ENCODE measurements at places on chromosomes 4 and X. TPM values are rescaled to one million over a fixed set of nuclear protein-coding genes. Genes with fewer than 3 reads are reported as not detected.

- H3K36me3 ChIP-seq, result no peaks in the 10 kb centered on the region
- no peaks in the 10 kb centered on the region for H3K4me1 ChIP-seq
- H3K27me3 ChIP-seq, result no peaks in the 10 kb centered on the region
- H3K4me3 ChIP-seq, result no peak overlapping the region
- no peak overlapping the region for H3K27ac ChIP-seq
Observed at GRCh38 chr4:68655764-68656444, 14.5 kb downstream of the UGT2B15 start.

DNA sequence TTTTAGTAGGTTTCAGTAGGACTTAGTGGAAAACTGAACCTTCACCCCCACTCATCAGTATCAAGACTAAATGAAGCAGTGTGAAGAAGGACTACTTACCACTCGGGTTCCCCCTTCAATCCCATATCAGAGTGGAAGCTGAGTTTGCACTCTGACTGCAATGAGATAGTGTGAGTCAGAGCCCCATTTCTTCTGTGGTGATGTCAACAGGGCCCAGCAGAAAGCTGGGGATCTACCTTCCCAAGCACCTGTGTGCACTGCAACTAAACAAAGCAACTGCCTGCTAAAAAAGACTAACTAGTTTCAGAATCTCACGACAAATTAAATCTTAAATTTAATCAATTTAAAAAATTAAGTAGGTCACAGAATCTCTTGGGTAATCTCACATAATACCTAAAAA, 1837.0 kb upstream of the PCDH7 start:
- DNase-seq, result no peak
- H3K36me3 ChIP-seq, result no peaks in the 10 kb centered on the region
- no peaks in the 10 kb centered on the region for H3K27me3 ChIP-seq
- H3K4me3 ChIP-seq, result no peak overlapping the region
- H3K27ac ChIP-seq, result no peak overlapping the region

DNA sequence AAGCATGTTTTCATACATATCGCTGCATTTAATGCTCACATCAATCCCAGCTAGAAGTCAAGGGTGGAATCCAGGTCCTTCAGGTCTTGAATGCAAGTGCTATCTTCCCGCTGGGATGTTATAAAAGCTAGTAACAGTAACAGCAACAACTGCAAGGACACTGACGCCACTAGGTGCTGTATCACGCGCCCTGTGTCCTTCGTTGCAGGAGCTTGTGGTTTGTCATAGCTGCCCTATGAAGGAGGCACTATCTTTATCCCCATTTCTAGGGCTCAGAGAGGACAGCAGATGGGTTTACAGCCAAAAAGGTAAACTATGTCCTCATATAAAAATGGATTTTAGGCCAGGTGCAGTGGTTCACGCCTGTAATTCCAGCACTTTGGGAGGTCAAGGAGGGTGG, 202.9 kb downstream of the NSUN7 start:
- no peak for DNase-seq
- no peak overlapping the region for H3K27ac ChIP-seq
- no peaks in the 10 kb centered on the region for H3K4me1 ChIP-seq
- no peaks in the 10 kb centered on the region for H3K36me3 ChIP-seq
- H3K27me3 ChIP-seq, result no peaks in the 10 kb centered on the region

DNA sequence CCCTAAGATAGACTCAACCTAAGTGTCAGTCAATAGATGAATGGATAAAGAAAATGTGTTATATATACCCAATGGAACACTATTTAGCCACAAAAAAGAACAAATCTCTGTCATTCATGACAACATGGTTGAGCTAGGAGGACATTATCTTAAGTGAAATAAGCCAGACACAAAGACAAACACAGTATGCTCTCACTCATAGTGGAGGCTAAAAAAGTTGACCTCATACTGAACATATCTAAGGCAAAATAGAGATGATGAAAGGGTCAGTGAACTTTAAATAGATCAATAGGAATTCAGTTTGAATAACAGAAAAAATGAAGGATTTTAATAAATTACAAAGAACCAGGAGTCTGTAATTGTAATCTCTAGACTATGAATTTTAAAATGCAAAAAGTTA, 106.5 kb downstream of the SOWAHB start:
- no peak overlapping the region for H3K4me3 ChIP-seq
- DNase-seq, result no peak
- no peak overlapping the region for H3K27ac ChIP-seq
- H3K36me3 ChIP-seq, result no peaks in the 10 kb centered on the region

DNA sequence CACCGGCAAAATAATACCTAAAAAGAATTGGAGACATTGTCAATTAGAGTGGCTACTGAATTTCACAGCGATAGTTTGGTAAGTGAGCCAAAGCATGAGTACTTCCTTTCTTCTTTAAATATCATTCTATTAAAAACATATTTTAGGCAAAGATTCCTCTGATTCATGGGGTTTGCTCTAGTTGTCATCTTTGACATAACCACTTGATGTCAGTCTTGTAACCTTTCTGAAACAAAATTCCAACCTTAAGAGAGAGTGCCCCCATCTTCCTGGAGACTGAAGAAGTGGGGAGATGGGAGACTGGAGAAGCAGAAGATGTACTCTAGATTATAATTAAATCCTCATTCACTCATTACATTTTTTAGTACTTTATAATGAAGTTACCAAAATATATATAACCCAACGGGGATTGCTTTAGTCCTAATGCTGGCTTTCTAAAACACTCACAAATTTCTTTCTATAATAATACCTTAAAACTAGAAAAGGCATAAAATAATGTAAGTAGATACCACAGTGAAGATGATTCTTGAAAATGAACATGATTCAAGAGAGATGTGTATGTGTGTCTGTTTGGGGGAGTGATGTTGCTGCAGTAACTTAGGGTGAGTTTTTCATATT, 96.4 kb downstream of the EMCN start:
- H3K36me3 ChIP-seq, result no peaks in the 10 kb centered on the region
- H3K27ac ChIP-seq, result no peak overlapping the region
- H3K27me3 ChIP-seq, result no peaks in the 10 kb centered on the region
- peaks cover 5% of the 10 kb centered on the region for H3K4me1 ChIP-seq
- DNase-seq, result peak; percentile 51

- H3K36me3 ChIP-seq, result no peaks in the 10 kb centered on the region
- H3K27me3 ChIP-seq, result no peaks in the 10 kb centered on the region
- H3K4me1 ChIP-seq, result no peaks in the 10 kb centered on the region
- DNase-seq, result peak; percentile 8
- H3K27ac ChIP-seq, result no peak overlapping the region
- H3K4me3 ChIP-seq, result no peak overlapping the region
Observed at GRCh38 chr4:103443324-103443723, 245.2 kb upstream of the CENPE start.

Gene PNMA6F
- total RNA-seq, result not detected

GRCh38 chr4:173934201-173934600, 349.3 kb downstream of the FBXO8 start:
- no peaks in the 10 kb centered on the region for H3K4me1 ChIP-seq
- no peaks in the 10 kb centered on the region for H3K36me3 ChIP-seq
- no peak overlapping the region for H3K4me3 ChIP-seq
